AG10803 (cell line): ENCODE measurements at places on chromosomes 11 and 22.

DNA sequence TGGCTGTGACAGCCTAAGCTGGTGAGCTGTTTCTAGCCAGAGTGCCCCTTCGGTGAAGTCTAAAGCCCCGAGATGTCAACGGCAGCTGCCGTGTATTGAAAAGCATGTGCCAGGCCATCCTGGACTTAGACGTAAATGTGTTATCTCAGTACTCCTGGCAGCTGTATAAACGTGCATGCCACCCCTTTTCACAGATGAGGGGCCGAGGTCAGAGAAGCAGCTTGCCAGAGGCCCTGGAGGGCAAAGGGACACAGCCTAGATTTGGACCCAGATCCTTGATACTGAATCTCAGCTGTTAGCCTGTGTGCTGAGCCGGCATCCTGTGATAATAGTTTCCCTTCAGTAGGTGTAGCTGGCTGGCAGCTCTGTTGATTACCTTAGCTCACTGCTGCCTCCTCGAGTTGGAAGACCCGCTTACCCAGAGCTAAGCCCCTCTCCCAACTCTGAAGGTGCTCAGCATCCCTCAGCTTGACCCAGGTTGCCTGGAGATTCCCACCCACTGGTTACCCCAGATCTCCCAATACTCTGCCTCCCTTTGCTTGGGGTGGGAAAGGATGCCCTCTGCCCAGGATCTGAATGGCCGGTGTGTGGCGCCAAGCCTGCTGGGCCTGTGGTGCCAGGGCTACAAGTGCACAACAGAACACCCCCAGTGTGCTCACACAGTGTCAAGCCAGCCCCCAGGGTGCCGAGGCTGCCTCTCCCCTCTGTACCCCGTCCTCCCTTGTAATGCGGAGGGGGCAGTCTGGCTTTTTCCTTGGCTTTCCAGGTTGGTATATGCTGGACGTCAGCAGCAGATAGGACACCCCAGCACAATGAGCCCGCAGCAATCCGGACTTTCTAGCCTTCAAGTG is 59.8 kb upstream of the WNT7B start:
- DNase-seq = no peak

- peak; percentile 94 for DNase-seq
Measured at GRCh38 chr11:3057069-3057963, at the start of gene CARS1. Gene CARS1 (minus strand): TSS chr11:3057423. CDS start chr11:3057367, 56 bp downstream.

- no peak for DNase-seq
Measured at GRCh38 chr11:115739878-115740277, 235.7 kb upstream of the CADM1 start.

DNA sequence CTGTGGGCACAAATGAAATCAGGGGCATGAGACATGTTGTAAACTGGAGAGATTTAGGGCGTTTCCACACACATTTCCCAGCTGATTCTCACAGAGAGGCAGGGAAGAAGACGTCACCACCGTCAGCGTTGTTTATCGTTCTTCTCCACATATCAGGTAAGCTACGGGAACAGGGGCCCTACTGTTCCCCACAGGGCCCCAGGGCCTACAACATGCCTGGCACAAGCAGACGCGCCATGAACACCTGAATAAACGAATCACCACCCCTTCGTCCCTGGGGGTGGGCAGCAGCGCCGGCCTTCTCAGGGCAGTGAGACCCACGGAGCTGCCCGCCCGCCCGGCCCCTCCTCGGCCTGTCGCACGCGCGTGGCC is 342 bp downstream of the EFCAB6 start:
- DNase-seq = peak; percentile 42

DNA sequence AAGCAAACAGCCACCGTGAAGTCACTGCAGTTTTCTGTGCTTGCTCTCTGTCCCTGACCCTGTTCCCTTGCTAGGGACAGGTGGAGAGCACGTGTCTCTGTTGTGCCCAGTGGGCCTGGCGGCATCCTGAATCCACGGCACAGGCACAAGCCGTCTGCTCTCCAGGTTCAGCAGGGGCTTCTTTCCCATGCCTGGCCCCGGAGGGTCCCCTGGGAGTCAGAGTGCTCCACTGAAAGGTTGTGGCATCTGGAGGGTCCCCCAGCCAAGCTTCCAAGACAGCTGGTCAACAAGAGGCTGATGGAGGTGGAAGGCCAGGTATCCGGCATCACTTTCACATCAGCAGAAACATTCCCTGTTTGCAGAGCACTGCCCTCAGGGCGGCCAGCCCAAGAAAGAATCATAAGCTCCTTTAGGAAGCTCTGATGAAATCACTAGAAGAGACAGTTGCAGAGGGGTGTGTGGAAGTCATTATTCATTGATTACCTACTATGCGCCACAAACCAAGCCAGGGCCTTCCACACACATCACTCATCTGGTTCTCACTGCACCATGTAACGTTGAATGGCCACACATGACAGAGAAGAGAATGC is 346.4 kb upstream of the B3GAT1 start:
- DNase-seq = no peak

DNA sequence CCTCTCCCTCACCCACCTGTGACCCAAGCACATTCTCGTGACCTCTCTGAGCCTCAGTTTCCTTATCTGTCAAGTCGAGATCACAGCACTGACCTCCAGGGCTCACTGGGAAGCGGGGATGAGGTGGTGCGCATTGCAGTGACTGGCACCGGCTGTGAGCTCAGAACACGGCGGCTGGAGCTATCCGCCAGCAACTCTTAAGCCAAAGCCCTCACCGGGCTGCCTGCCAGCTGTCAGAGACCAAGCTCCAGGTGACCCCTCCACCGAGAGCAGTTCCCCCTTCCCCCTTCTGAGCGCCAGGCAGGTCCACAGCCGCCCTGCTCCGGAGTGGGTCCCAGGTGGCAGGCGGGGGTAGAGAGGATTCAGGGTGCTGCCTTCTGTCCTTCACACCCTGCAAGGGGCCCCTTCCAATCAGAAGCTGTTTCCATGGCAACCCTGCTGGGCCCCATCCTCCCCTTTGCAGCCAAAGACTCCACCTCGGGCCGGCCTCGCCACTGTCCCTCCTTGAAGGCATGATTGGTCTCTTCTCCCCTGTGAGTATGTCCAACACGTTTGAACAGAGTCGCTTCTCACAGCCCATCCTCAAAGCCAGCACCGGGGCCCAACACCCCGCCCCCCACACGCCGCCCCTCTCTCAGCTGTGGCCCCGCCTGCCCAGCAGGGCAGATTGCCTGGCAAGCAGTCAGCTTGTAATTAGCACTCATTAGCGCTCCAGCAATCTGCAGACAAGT is 98.7 kb downstream of the WNT7B start:
- no peak for DNase-seq
